Vagina (tissue), 2 donors: ENCODE measurements at places on chromosomes 12 and 14.

- no peak for DNase-seq
Observed at GRCh38 chr14:92692822-92693226, 55.6 kb downstream of the LGMN start.

GRCh38 chr12:5138845-5139244, 95.2 kb downstream of the KCNA5 start:
- no peak for DNase-seq

- no peak for DNase-seq
Observed at GRCh38 chr14:66600416-66600815, 92.5 kb downstream of the GPHN start.

DNA sequence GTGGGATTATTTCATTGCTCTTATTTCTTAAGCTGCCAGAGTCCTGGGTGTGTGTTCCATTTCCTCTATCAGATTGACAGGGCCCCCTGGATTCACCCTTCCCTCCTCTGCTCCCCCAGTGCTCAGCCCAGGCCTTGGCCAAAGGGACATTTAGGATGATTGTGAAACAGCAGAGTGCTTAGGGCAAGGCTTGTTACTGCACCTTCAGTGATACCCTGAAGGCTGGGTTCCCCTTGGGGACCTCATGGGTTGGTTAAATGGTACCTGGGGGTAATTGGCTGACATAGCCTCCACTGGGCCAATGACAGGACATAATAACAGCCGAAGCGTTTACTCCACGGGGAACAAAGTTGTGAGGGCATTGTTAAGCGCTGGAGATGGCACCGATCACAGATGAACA, 1.3 kb upstream of the KRT72 start:
- no peak for DNase-seq

GRCh38 chr14:40656311-40656710, 950.4 kb upstream of the LRFN5 start:
- DNase-seq: no peak

GRCh38 chr12:92134638-92135274, 10.9 kb downstream of the BTG1 start:
- no peak for DNase-seq

DNA sequence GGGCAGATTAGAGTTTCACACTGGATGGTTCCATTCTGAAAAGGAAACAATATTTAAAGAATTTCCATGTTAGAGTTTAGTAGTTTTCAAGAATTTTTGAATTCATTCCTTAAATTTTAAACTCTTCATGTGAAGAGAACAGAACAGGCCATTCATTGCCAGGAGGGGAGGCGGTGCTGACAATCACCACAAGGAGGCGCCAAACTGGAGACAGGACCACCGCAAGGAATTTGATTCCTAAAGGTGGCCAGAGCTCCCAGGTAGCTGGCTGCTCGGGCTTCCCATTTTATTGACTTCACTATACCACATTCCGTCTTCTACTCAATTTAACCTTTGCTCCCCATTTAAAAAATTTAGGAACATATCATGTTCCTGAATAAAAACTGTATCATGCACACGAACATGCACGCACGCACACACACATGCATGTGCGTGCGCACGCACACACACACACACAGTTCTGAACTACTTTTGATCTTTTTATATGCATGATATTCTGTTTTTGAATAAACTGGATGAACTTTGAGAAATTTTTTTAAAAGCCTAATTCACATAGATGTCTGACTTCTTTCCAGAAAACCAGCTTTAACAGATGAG, 101.2 kb downstream of the NELL2 start:
- no peak for DNase-seq
